ENCODE measurements at places on chromosomes 4 and X. TPM values are rescaled to one million over a fixed set of nuclear protein-coding genes. Genes with fewer than 3 reads are reported as not detected.
A peak's percentile ranks its signal among the peaks of the same experiment; 100 is the strongest.

The ADH1B gene
- 262 TPM for total RNA-seq

- no peak for DNase-seq
- H3K27ac ChIP-seq, result no peak overlapping the region
- H3K27me3 ChIP-seq, result no peaks in the 10 kb centered on the region
- no peak overlapping the region for H3K4me3 ChIP-seq
These were observed 13.6 kb downstream of the FTHL17 start for GRCh38 chrX:31058284-31058683.

- no peaks in the 10 kb centered on the region for H3K4me1 ChIP-seq
- H3K4me3 ChIP-seq, result no peak overlapping the region
- H3K27ac ChIP-seq, result no peak overlapping the region
These were observed 491.8 kb upstream of the FAT1 start for GRCh38 chr4:187215438-187215837.

- peak; percentile 42 for DNase-seq
- H3K27ac ChIP-seq, result no peak overlapping the region
- no peak overlapping the region for H3K4me3 ChIP-seq
- H3K36me3 ChIP-seq, result no peaks in the 10 kb centered on the region
- no peaks in the 10 kb centered on the region for H3K27me3 ChIP-seq
These were observed 6.7 kb upstream of the ERCC6L start for GRCh38 chrX:72245461-72246089.

The CSAG2 gene
- not detected for total RNA-seq

The NAAA gene
- total RNA-seq, result 6.4 TPM

DNA sequence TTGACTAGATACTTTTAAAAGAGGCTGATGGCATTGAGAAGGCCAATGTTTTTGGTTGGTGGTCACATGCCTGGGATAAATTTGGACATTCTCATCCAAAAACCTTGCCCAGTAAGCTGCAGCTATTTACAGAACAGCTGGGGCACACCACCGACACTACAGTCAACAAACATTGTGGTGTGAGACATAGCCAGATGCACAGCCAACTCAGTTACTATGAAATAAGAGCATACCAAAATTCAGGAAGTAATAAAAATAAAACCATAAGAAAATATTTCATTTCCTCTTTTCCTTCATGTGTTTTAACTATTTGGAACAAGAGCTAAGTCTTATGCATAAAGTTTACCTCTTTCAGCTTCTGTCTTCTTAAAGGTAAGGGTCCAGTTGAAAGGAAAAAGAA is 8.8 kb downstream of the PPM1K start:
- no peaks in the 10 kb centered on the region for H3K27me3 ChIP-seq
- H3K36me3 ChIP-seq, result no peaks in the 10 kb centered on the region
- DNase-seq, result no peak
- no peak overlapping the region for H3K4me3 ChIP-seq
- H3K27ac ChIP-seq, result no peak overlapping the region
- peaks cover 16% of the 10 kb centered on the region for H3K4me1 ChIP-seq
